ENCODE measurements at places on chromosomes 13 and 19. TPM values are rescaled to one million over a fixed set of nuclear protein-coding genes. Genes with fewer than 3 reads are reported as not detected.

The NALCN gene
- total RNA-seq: not detected

The POU4F1 gene
- total RNA-seq: 0.07 TPM

The LILRA5 gene
- total RNA-seq: not detected

The ANGPTL8 gene
- not detected for total RNA-seq

The PLIN4 gene
- not detected for total RNA-seq

The ADAMTS10 gene
- total RNA-seq: 3.3 TPM

DNA sequence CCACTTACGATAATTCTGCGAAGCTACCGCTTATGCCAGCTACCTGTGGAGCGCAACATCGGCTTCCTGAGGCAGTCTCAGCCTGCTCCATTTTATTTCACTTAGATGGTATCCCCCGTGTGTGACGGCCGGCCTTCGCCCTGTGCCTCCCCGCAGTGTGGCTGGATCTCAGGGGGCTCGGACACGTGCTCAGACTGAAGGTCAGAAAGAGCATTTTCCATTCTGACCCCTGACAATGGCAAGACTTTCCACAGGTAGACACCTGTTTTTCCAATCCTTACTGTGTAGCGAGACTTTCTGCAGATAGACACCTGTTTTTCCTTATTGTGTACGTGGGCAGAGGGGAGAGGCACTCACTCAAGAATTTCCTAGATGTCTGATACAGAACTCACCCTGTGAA lies 52.7 kb downstream of the ATP11A start:
- DNase-seq: no peak
- H3K27ac ChIP-seq: no peak overlapping the region
- no peak overlapping the region for H3K4me3 ChIP-seq
- H3K36me3 ChIP-seq: no peaks in the 10 kb centered on the region

DNA sequence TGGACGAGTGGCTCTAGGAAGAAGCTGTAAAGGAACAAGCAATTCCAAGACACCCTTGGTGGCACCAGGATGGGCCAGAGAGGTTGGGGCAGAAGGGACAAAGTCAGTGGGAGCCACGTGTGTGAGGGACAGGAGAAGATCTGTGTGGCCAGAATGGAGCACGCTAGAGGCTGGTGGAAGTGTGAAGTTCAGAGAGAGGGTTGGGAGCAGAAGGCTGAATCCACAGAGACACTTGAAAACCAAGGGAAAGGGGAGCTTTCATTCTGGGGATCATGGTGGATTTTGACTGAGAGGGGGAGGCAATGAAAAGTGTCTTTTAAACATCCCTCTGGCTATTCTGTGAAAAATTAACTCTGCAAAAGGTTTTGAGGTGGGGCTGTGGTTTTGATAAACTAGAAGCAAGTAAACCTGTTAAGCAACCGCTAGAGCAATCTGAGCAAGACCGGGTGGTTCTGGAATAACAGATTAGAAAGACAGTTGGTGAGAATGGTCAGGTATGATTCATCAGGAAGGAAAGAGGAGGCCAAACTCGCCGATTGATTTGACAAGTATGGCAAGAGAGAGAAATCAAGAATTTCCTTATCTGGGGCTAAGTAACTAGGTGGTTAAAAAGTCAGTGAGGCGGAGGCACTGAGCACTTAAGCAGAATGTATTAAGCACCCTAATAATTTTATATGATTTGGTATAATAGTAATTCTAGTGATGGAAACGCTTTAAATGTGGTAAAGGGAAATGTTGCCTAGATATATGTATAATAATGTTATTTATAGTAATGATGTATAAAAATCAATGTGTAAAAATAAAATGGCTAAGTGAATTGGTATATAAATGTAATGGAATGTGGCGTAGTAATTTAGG lies 140.0 kb downstream of the MYO16 start:
- no peaks in the 10 kb centered on the region for H3K36me3 ChIP-seq
- H3K27ac ChIP-seq: no peak overlapping the region
- H3K4me3 ChIP-seq: no peak overlapping the region
- no peaks in the 10 kb centered on the region for H3K4me1 ChIP-seq
- peaks cover 17% of the 10 kb centered on the region for H3K27me3 ChIP-seq

GRCh38 chr13:53191091-53191490 lies 162.5 kb downstream of the OLFM4 start:
- DNase-seq: no peak
- no peak overlapping the region for H3K27ac ChIP-seq
- H3K36me3 ChIP-seq: no peaks in the 10 kb centered on the region
- H3K4me3 ChIP-seq: no peak overlapping the region

DNA sequence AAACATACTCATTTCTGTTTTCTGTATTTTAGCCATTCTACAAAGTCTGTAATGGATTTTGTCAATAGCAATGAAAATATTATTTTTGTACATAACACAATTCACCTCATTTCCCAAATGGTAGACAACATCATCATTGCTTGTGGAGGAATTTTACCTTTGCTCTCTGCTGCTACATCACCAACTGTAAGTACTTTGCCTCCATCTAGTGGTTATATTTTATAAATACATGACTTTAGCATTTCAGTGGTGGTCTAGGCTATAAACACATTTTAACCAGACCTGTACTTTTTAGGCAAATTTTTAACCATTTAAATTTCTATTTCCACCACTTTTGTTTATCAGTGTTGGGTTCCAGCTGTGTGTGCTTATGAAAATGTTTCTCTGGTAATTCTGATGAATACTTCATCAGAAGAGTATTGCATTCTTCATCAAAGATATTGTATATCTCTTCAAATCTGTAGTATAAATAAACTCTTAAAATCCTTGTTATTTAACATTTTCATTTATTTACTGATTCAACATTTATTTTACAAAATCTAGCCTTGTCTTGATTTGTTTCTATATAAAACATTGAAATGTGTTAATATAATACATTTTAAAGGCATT lies 222.4 kb downstream of the NBEA start:
- no peaks in the 10 kb centered on the region for H3K36me3 ChIP-seq
- H3K4me3 ChIP-seq: no peak overlapping the region
- no peak for DNase-seq
- H3K27ac ChIP-seq: no peak overlapping the region
- peaks cover 6% of the 10 kb centered on the region for H3K4me1 ChIP-seq

- H3K36me3 ChIP-seq: no peaks in the 10 kb centered on the region
- peaks cover 6% of the 10 kb centered on the region for H3K4me1 ChIP-seq
- peak; percentile 24 for DNase-seq
- H3K27me3 ChIP-seq: no peaks in the 10 kb centered on the region
- no peak overlapping the region for H3K27ac ChIP-seq
Measured at GRCh38 chr19:51272183-51272810, 21.4 kb downstream of the SIGLECL1 start.

- no peak overlapping the region for H3K27ac ChIP-seq
- no peaks in the 10 kb centered on the region for H3K27me3 ChIP-seq
- H3K36me3 ChIP-seq: peaks cover 3% of the 10 kb centered on the region
- no peak overlapping the region for H3K4me3 ChIP-seq
- peaks cover 12% of the 10 kb centered on the region for H3K4me1 ChIP-seq
Measured at GRCh38 chr19:10896851-10897526, 25.6 kb downstream of the CARM1 start.

DNA sequence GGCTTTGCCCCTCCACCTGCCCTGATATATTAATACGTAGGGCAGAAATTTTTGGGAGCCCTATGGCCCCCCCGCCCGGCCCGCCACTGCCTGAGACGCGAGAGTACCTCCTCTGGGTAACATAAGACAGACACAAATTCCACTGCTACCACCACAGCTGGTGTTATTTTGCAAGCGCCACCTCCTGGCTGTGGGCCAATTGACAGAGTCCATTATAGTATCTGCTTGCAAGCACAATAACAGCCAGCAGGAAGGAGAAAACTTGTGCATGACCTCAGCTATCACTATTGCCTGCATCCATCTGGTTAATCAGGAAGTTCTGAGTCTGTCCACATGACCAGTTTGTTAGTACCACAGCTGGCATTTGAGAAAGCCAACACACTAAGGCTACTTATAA lies 25.3 kb upstream of the OR10H2 start:
- peak; percentile 38 for DNase-seq
- H3K27ac ChIP-seq: no peak overlapping the region

DNA sequence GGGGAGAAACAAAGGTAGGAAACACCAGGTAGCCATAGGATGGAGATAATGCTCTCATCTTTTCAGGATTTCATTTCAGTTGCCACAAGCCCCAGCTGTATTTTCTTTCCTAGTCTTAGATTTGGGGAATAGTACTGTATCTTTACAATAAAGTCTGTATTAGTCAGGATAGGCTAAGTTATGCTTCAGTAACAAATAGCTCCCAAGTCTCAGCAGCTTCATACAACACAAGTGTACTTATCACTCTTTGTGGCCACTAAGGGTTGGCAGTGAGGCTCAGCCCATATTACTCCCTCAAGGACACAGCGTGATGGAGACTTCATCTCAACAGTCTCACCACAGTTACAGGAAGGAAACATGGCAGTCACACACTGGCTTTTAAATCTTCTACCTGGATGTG lies 61.4 kb downstream of the STARD13 start:
- H3K36me3 ChIP-seq: no peaks in the 10 kb centered on the region
- peaks cover 6% of the 10 kb centered on the region for H3K4me1 ChIP-seq
- H3K27ac ChIP-seq: no peak overlapping the region
- DNase-seq: no peak
- H3K27me3 ChIP-seq: peaks cover 5% of the 10 kb centered on the region
- H3K4me3 ChIP-seq: no peak overlapping the region

DNA sequence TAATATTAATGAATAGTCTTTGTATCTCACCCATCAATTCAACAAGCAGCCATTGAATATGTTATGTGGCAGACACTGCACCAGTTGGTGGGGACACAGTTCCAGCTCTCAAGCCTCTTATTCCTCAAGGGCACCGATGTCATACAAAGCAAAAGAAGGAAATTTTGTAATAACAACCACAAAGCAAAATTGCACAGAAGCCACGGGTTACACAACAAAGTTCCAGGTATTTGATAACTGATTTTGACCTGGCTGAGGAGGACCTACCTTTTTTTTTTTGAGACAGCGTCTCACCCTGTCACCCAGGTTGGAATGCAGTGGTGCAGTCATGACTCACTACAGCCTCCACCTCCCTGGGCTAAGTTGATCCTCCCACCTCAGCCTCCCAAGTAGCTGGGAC lies 266.7 kb downstream of the FOXO1 start:
- H3K27me3 ChIP-seq: no peaks in the 10 kb centered on the region
- H3K4me1 ChIP-seq: peaks cover 17% of the 10 kb centered on the region
- H3K4me3 ChIP-seq: no peak overlapping the region
- no peak for DNase-seq

- H3K4me3 ChIP-seq: no peak overlapping the region
- H3K27me3 ChIP-seq: peaks cover 8% of the 10 kb centered on the region
- no peak overlapping the region for H3K27ac ChIP-seq
- H3K4me1 ChIP-seq: no peaks in the 10 kb centered on the region
- DNase-seq: no peak
Measured at GRCh38 chr19:31444931-31445330, 95.7 kb upstream of the TSHZ3 start.

Data from activated naive CD4-positive, alpha-beta T cell treated with anti-CD3 and anti-CD28 coated beads for 36 hours (primary cell).